ENCODE measurements at places on chromosomes 16 and 17.

GRCh38 chr16:21642861-21643260 lies 9.5 kb downstream of the IGSF6 start:
- DNase-seq = no peak

- DNase-seq = no peak
These were observed 9.9 kb downstream of the NDEL1 start for GRCh38 chr17:8445536-8445935.

GRCh38 chr17:60506312-60506711 lies 19.7 kb downstream of the APPBP2 start:
- DNase-seq = no peak

GRCh38 chr17:32281011-32281451 lies 15.4 kb downstream of the RHBDL3 start:
- DNase-seq = no peak

DNA sequence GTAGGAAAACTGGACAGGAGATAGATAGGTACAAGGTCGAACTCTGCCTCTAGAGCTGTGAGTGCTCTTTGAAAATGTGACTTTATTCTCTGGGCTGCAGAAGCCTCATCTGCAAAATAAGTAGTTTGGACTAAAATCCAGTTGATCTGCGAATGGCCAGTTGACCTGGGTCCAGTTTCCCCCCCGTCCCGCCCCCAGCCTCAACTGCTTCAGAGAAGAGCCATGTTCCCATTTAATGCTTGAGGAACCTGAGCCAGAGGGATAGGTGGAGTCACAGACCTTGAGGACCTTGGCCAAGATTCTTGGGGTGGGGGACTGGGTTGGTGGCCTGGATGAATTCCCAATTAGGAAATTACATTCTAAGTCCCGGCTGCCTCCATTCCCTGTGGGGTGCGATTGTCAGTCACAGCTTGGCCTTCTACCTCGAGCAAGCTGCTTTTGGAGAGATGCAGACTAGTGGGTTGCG lies 14.1 kb downstream of the TBX2 start:
- DNase-seq = no peak

- DNase-seq = no peak
These were observed 251.4 kb downstream of the FTO start for GRCh38 chr16:53955221-53955875.

DNA sequence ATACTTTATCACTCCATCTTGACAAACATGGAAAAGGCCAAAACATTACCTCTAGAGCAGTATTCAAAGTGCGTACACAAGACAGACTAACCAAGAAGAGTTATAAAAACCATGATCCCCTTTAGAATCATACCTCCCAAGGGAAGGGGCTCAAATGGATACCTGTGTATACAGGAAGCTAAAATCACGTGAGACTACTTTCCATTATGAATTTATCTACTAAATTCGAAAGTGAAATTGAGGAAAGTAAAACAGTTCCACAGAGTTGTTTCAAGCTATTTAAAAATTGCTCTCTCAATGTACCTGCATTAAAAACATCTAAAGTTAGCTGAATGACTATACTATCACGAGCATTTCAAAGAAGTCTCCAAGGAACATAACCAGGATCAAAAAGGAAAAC lies 32.7 kb downstream of the AP1G1 start:
- DNase-seq = no peak

DNA sequence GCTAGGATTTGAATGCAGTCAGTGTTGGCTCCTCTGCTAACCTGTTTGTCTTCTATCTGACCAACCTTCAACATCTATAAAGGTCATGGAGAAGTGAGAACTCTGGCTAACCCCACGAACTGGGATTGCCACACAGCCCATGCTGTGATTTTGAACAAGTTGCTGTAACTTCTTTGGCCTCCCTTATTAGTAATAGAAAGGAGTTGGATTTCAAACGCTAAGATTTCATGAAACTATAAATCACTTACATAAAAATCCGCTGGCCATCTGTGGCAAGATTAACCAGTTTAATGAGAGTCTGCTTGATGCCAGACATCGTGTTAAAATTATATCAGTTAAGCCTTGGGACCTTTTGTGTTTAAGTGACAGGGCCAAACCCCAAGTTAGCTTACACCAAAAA lies 53.4 kb downstream of the HSD17B2 start:
- DNase-seq = no peak

GRCh38 chr17:64920026-64920418 lies 744 bp upstream of the LRRC37A3 start:
- no peak for DNase-seq

DNA sequence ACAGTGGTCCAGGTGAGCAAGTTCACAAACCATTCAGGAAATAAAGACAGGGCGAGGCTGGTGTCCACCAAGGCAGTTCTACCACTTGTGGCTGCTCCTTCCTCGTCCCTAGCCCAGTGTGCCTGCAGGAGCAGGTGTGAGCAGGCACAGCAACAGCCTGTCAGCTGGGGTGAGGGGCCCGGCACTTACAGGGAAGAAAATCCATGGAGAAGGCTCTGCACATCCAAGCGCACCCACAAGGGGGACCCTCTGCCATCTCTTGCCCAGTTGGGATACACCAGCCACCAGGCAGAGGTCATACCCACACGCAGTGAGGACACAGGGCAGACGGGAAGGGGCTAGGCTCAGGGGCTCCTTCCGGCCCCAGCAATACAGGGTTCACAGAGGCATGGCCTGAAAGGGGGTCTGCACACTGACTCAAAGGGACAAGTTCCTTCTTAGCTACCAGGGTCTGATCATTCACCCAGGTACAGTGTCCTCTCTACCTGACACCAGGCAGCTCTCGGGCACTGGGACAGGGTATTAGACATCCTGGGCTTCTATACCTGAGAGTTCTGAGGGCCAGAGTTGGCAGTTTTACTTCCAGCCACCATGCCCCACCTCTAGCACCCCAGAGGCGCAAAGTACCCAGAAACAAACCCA lies 27.0 kb downstream of the CDIP1 start:
- DNase-seq = no peak

- DNase-seq = no peak
These were observed 16.7 kb downstream of the CRHR1 start for GRCh38 chr17:45800816-45801215.

DNA sequence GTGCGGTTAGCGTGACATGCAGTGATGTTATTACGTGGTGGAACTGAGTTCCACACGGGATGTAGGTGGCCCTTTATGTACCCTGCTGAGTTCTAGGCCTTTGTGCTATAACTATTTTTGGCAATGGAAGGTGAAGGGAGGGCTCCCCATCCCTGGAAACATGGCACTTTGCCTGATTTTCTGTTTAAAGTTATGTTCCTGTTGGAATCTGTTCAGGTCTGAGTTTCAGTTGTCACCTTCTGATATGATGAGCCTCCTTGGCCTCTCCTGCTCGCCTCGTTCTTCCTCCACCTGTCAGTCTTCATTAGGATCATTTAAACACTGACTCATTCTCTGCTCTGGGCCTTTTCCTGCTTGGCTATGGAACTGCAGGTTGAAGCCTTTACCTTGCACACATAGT lies 200.6 kb downstream of the FTO start:
- DNase-seq = no peak

DNA sequence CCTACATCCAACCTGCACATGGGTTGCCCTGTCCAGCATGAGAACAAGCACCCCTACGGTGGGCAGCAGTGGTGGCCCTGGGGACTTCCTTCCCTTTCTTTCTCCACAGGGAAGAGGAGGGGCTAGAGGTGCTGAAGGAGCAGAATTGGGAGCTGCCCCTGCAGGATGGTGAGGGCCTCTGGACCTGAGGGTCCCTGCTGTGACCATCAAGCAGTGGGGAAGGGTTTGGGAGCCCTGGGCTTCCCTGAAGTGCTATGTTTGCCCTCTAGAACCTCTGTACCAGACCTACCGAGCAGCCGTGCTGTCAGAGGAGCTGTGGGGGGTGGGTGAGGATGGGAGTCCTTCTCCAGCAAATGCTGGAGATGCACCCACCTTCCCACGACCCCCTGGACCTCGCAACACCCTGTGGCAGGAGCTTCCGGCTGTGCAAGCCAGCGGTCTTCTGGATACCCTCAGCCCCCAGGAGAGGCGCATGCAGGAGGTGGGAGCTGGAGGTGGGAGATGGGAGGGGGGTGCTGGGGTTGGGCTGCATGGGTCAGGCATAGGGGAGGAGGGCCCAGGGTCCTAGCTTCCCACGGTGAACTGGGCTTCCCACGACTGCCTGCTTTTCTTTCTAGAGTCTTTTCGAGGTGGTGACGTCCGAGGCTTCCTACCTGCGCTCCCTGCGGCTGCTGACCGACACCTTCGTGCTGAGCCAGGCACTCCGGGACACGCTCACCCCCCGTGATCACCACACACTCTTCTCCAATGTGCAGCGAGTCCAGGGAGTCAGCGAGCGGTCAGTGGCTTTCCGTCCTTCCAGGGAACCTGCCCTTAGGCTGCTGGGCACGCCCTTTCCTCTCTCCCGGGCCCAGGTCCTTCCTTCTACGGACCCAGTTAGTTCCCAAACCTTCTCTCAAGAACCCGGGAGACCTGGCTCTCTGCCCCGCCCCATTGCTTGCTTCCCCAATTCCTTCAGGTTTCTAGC lies 5.0 kb downstream of the ARHGEF15 start:
- no peak for DNase-seq

GRCh38 chr16:9297437-9298113 lies 206.1 kb downstream of the HAPSTR1 start:
- no peak for DNase-seq

DNA sequence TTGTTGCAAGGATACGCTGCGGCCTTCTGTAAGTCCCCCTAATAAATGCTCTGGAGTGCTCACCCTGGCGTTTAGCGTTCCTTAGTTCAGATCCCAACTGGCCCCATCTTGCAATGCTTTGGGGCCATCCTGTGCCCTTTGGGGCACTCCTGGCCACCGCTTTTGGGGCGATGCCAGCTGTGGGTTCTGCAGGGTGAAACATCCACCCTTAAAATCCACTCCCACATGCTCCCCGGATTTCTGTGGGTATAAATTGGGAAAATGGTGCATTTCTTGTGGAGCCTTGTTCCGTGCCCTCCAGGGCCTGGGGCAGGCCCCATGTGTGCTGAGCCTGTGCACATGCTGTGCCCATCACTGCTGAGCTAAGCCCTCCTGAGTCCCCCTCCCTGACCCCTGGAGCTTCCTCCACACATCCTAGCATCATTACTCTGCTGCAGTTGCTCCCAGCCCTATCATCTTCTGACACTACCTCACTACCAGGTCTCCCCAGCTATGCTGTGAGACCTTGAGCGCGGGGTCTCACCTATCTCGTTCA lies 6.0 kb downstream of the MSRB1 start:
- no peak for DNase-seq

GRCh38 chr17:63722403-63722802 lies 19.2 kb downstream of the STRADA start:
- no peak for DNase-seq

- no peak for DNase-seq
These were observed 46.6 kb upstream of the NF1 start for GRCh38 chr17:31048142-31048541.

GRCh38 chr17:63277629-63278028 lies 168.5 kb downstream of the CYB561 start:
- no peak for DNase-seq

GRCh38 chr17:62996221-62996620 lies 30.2 kb downstream of the TANC2 start:
- DNase-seq = no peak

All from activated T-cell treated with anti-CD3 and anti-CD28 coated beads for 1 hour (primary cell).